GM20000 (cell line): ENCODE measurements at places on chromosomes 3 and 15.

DNA sequence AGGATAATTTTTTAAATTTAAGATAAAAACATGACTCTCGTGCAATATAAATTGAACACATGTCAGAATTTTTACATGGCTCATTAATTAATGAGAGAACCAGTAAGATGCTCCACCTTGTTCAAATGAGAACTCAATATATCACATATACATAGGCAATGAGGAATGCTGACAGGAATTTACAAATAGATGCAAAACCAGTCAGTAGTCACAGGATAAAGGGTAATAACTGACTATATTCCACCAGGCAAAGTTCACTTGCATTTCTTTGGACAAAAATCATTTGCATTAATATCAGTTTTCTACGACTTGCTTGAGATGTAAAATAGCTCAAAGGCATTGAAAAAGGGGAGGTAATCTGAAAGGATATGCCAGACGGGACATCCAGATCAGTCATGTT is 139.4 kb downstream of the STAC start:
- no peak for DNase-seq

- DNase-seq, result no peak
Observed at GRCh38 chr3:1131166-1131565, 38.3 kb downstream of the CNTN6 start.

DNA sequence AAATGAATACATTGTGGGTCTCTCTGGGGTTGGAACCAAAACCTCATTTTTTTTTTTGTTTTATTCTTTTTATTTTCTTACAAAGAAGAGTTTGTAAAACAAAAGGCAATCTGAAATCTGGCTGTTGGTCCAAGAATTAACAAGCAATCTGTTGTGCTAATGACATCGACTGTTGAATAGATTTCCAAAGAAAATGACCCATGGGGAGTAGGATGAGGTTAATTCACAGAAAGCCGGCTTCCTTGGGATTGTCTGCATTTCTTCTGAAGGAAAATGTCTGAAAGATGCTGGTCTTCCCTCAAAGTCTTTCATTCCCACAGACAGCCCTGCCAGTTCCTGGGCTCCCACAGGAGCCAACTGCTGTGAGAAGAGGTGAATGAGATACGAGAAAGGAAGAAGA is 92.9 kb downstream of the LRRC3B start:
- no peak for DNase-seq

DNA sequence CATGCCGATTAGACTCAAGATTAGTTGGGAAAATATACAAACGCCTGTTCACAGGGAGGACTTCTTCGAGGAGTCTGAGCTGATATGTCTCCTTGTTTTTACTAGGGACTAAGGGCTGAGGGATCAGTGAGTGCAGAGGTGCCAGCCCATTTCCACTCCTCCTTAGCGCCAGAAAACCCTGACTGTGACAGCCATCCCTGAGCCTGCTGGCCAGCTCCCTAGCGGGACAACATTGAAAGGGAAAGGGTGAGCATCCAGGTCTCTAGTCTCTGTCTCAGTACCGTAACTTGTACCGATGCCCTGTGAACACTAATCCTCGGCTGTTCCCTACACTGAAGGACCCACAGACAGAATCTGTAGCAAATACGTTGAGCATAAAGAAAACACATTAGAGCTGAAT is 243.4 kb downstream of the WNT5A start:
- no peak for DNase-seq

- DNase-seq, result no peak
Observed at GRCh38 chr15:35740761-35741160, 194.8 kb upstream of the DPH6 start.

GRCh38 chr15:60889006-60889405 is 340.1 kb downstream of the RORA start:
- no peak for DNase-seq

- no peak for DNase-seq
Observed at GRCh38 chr3:179036626-179037300, 34.8 kb downstream of the ZMAT3 start.
